Naive thymus-derived CD4-positive, alpha-beta T cell (primary cell): ENCODE measurements at places on chromosomes 4 and X.

DNA sequence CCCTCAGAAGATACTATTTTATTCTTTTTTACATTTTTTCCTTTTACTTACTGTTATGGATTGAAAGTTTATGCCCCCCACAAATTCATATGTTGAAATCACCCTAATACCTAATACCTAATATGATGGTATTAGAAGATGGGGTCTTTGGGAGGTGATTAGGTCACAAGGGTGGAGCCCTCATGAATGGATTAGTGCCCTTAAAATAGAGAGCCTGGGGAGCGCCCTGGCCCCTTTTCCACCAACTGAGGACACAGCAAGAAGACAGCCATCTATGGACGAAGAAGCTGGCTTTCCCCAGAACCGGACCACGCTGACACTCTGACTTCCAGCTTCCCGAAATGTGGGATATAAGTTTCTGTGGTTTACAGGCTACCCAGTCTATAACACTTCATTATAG, 58.6 kb upstream of the FAT1 start:
- H3K36me3 ChIP-seq: no peaks in the 10 kb centered on the region
- H3K27ac ChIP-seq: no peak overlapping the region
- no peaks in the 10 kb centered on the region for H3K4me1 ChIP-seq

DNA sequence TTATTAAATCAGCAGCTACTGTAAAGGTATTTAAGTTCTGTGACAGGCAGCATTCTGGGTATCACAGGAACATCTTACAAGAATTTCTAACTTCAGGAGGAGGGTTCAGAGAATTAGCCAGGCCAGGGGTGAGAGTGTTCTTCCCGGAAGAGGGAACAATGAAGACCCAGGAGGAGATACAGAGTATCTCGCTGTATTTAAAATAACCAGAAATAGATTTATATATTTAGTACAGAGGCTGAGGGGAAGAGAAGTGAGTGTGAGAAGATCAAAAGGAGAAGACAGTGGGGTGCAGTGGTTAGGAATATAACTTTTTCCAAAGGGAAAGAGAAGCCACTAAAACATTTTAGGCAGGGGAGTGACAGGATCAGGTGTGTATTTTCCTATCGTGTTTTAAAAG, 186.8 kb downstream of the RAPGEF2 start:
- H3K27me3 ChIP-seq: no peaks in the 10 kb centered on the region
- H3K4me1 ChIP-seq: no peaks in the 10 kb centered on the region
- no peak overlapping the region for H3K27ac ChIP-seq
- no peak for DNase-seq

- no peak overlapping the region for H3K4me3 ChIP-seq
- DNase-seq: no peak
- no peaks in the 10 kb centered on the region for H3K27me3 ChIP-seq
- no peaks in the 10 kb centered on the region for H3K4me1 ChIP-seq
- no peak overlapping the region for H3K27ac ChIP-seq
These were observed 680.1 kb upstream of the GRIA3 start for GRCh38 chrX:122504026-122504425.

DNA sequence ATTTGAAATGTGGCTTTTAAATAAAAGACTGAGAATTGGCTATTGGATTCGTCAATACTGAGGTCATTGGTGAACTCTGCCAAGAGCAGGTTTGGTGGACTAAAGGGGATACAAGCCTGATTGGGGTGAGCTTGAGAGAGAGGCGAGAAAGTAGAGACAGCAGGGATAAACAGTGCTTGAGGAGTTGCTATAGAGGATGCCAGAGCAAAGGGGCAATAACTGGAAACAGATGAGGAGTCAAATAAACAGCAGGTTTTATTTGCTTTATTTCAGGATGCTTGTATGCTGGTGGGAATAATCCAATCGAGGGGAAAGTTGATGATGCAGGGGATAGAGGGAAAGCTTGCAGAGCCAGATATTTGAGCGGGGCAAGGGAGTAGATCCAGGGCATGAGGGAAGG, 24.0 kb upstream of the ANXA3 start:
- no peak overlapping the region for H3K27ac ChIP-seq

DNA sequence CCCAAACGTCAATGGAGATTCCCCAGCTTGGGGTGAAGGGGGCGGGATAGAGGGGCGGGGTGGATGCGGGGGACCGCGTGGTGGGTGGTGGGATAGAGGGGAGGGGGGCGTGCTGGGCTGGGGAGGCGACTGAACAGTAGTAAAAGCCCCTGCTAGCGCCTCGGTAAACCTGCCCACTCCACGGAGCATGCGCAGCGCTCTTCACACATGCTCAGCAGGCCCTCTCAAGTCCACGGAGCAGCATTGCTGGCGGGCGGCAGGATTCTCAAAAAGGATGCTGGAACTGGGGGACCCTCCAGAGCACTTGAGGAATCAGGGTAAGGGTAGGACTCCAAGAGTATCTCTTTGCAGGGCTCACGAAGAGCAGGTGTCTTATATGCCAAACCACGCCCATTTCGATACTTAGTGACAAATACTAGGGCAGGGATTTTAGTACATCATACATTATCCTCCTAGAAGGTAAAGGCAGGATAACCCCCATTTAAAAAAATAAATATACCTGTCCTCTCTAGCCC, 378 bp upstream of the RPS6KA6 start:
- DNase-seq: no peak
- no peaks in the 10 kb centered on the region for H3K36me3 ChIP-seq
- H3K4me3 ChIP-seq: no peak overlapping the region
- H3K27me3 ChIP-seq: no peaks in the 10 kb centered on the region
- H3K4me1 ChIP-seq: no peaks in the 10 kb centered on the region

GRCh38 chr4:8379771-8380170, 60.8 kb downstream of the ACOX3 start:
- no peak for DNase-seq
- no peak overlapping the region for H3K4me3 ChIP-seq
- H3K36me3 ChIP-seq: peaks cover 12% of the 10 kb centered on the region
- H3K27ac ChIP-seq: no peak overlapping the region

GRCh38 chr4:125481334-125482045, 166.7 kb downstream of the FAT4 start:
- no peaks in the 10 kb centered on the region for H3K36me3 ChIP-seq
- no peaks in the 10 kb centered on the region for H3K4me1 ChIP-seq
- H3K4me3 ChIP-seq: no peak overlapping the region

DNA sequence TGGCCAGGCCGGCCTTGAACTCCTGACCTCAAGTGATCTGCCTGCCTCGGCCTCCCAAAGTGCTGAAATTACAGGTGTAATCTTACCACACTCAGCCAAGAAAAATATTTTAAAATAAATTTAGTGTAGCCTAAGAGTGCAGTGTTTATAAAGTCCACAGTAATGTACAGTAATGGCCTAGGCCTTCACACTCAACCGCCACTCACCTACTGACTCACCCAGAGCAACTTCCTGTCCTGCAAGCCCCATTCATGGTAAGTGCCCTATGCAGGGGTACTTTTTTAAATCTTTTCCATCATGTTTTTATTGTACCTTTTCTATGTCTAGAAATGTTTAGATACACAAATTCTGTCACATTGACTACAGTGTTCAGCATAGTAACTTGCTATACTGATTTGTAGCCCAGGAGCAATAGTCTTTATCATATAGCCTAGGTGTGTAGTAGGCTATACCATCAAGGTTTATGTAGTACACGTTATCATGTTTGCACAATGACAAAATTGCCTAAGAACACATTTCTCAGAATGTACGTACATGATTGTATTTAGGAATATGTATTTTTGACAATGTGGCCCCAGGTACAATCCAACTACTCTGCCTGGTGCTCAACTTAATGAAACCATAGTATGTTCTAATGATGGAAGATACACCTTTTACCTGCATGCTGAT, 455.2 kb downstream of the PCDH7 start:
- H3K4me3 ChIP-seq: no peak overlapping the region
- no peaks in the 10 kb centered on the region for H3K4me1 ChIP-seq
- no peak overlapping the region for H3K27ac ChIP-seq
- no peak for DNase-seq
- no peaks in the 10 kb centered on the region for H3K27me3 ChIP-seq

DNA sequence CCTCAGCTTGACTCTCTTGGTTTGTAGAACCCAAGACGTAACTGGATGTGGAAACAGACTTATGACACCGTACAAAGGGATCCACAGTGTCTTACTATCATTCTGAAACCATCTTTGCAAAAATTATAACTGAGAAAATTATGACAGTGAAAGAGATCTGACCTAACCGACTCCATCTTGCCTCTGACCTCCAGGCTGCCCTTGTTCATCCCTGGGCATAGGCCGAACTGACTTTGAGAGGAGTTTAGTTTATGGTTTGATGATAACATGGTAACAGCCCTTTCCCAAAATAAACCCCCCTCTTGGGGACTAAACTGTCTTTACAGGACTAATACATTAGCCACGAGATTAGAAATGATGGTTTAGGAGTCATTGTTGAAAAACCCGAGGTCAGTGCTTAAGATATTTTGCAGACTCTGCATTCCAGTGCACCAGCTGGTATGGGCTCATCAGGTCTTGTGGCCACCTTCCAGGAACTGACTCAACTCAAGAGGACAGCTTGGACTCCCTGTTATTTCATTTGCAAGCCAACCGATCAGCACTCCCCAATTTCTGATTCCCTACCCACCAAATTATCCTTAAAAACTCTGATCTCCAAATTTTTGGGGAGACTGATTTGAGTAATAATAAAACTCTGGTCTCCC, 49.6 kb downstream of the CASP3 start:
- DNase-seq: no peak
- no peak overlapping the region for H3K27ac ChIP-seq
- no peak overlapping the region for H3K4me3 ChIP-seq
- H3K27me3 ChIP-seq: no peaks in the 10 kb centered on the region
- H3K36me3 ChIP-seq: no peaks in the 10 kb centered on the region

DNA sequence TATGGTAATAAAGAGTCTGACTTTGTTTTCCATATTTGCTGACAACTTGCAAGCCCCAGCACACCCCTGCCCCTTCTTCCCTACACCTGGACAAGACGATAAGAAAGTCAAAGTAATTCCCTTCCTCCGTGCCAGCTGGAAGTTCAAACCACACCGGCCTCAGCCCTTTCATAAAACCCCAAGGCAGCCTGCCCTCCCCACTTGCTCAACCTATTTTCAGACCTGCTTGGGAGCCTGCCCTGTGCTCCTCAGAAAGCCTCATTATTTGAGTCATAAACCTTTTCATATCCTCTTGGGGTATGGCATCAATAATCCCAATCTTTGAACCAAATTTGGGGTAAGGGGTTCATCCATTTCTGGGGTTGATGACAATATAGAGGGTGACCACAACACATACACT, 29.5 kb downstream of the NIPAL1 start:
- no peak for DNase-seq
- H3K27ac ChIP-seq: no peak overlapping the region
- H3K27me3 ChIP-seq: no peaks in the 10 kb centered on the region
- no peaks in the 10 kb centered on the region for H3K36me3 ChIP-seq
- H3K4me3 ChIP-seq: no peak overlapping the region

DNA sequence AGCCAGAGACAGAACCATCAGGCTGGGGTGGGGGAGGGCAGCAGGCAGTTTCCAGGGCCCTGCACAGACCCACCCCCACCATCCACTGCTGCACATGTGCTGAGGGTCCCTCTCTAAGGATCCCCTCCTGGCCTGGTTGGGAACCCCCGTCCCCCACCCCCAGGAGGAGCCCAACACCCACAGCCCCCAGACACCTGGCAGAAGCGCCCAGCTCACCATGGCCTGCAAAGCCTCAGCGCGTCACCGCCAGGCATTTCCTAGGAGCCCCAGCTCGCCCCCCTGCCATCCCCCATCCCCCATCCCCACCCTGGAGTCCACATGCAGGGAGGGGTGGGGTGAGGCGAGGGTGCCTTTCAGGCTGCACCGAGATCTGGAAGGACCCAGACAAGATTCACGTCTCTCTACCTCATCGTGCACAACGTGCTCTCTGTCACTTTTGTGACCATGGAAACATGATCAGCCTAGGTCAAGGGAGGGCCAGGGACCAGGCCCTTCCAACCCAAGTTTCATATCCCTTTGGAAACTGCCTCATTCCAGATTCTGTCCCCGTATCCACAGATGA, 9.3 kb downstream of the MXD4 start:
- H3K27me3 ChIP-seq: no peaks in the 10 kb centered on the region
- H3K36me3 ChIP-seq: peaks cover 6% of the 10 kb centered on the region
- no peak for DNase-seq
- no peak overlapping the region for H3K27ac ChIP-seq
- no peak overlapping the region for H3K4me3 ChIP-seq
- no peaks in the 10 kb centered on the region for H3K4me1 ChIP-seq

DNA sequence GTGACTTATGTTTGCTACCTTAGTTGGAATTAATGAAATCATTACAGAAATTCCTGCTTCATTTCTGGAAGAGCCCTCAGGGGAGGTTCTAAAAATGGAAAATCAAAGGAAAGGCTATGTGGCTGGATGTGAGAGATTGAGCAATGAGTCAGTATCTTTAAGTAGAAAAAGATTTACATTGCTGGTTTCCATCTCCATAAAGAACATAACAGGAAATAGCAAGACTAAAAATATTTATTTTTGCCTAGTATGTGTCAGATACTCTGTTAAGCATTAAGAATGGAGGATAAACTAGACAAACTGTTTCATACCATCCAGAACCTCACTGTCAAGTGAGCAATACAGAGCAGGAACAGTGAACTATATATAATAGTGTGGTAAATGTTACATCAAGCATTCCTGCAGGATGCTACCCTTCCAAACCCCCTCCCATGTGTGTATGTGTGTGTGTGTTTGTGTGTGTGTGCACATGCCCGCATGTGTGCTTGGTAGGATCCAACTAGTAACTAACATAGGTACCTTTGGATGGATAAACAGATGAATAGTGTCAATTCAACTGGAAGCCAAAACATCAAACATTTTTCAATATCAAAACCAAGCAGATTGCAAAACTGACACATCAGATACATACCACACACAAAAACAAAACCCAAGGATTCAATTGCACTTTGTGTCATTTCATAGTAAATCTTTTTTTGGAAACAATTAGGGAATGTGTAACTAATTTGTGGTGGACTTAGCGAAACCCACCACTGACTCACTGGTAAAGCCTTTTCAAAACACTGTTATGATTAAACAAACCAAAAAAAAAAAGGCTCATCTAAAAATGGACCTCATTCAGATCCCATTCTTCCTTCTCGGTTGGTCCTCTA, 223.4 kb downstream of the SHROOM3 start:
- H3K4me1 ChIP-seq: no peaks in the 10 kb centered on the region
- no peak overlapping the region for H3K27ac ChIP-seq
- no peaks in the 10 kb centered on the region for H3K36me3 ChIP-seq
- no peak overlapping the region for H3K4me3 ChIP-seq
- H3K27me3 ChIP-seq: no peaks in the 10 kb centered on the region

GRCh38 chrX:109268340-109268739, 213.5 kb downstream of the GUCY2F start:
- H3K27me3 ChIP-seq: no peaks in the 10 kb centered on the region
- no peak overlapping the region for H3K4me3 ChIP-seq
- no peaks in the 10 kb centered on the region for H3K4me1 ChIP-seq
- no peak for DNase-seq
